A673 (cell line): ENCODE measurements at places on chromosomes 4 and X. TPM values are rescaled to one million over a fixed set of nuclear protein-coding genes. Genes with fewer than 3 reads are reported as not detected.
A peak's percentile ranks its signal among the peaks of the same experiment; 100 is the strongest.

Gene GLUD2
- total RNA-seq = 0.47 and 0.63 TPM in 2 replicates

Gene DSPP
- not detected in 2 replicates for total RNA-seq

Gene RPL9
- 907 and 971 TPM in 2 replicates for total RNA-seq

Gene TBX22
- not detected in 2 replicates for total RNA-seq

Gene HSD17B13
- total RNA-seq = not detected in 2 replicates

Gene TSPAN6
- 39.4 and 40.2 TPM in 2 replicates for total RNA-seq

Gene TLR6
- 0.59 and 1.5 TPM in 2 replicates for total RNA-seq

Gene HS3ST1
- total RNA-seq = not detected in 2 replicates

Gene MAP3K15
- total RNA-seq = 0.06 and 0.35 TPM in 2 replicates

Gene MGAT4D
- not detected in 2 replicates for total RNA-seq

Gene ANXA3
- 0.86 TPM in 1 of 2 replicates, not detected in the other for total RNA-seq

Gene CHIC1
- 4.7 and 5.2 TPM in 2 replicates for total RNA-seq

Gene ACE2
- total RNA-seq = not detected in 2 replicates

Gene PRDM8
- 0.09 TPM in 1 of 2 replicates, not detected in the other for total RNA-seq

DNA sequence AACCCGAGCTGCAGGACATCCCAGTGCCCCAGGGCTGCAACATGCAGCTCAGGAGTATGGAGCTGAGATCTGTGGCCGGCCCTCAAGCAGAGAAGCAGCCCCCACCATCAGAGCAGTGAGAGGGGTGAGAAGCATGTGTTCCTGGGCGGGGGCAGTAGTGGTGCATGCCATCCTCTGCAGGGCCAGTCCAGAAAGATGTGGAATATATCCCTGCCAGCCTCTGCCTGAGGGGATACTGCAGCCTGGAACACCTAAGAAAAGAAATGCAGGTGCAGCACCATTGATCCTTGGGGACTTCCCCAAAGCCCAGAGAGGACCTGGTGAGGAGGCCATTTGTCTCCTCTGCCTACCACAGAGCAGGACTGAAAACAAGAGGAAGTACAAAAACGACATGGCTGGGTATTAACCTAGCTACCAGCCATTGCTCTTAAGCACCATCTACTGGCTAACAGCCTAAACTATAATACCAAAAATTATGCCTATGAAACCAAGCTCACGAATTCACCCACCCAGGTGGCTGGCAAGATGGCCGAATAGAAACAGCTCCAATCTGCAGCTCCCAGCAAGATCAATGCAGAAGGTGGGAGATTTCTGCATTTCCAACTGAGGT lies 158.8 kb downstream of the ADGRA3 start:
- DNase-seq = peak; percentile 32

- peak; percentile 35 for DNase-seq
Measured at GRCh38 chr4:5747738-5748375, 36.9 kb downstream of the EVC start.

DNA sequence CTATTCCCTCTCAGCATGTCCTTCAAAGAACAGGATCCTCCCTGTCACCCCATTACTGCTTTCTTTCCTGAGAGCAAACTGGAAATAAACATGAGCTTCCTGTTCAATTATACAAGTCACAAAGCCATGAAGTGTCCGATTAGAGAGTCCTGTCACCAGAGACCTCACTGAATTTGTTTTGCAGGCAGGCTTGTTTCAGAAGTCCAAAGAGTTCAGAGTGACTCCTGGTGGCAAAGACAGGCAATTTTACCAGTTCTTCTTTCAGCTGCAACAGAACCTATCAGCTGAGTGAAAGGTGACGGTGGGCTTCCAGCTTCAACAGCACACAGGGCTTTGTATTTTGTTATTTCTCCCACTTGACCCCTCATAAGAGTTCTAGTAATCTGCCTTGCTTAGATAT lies 6.4 kb downstream of the ELK1 start:
- DNase-seq = peak; percentile 65

- peak; percentile 63 for DNase-seq
Measured at GRCh38 chr4:111671756-111672155, 473.5 kb upstream of the FAM241A start.

GRCh38 chrX:31301941-31302340 lies 230.1 kb upstream of the FTHL17 start:
- no peak for DNase-seq

- no peak for DNase-seq
Measured at GRCh38 chr4:141027421-141027820, 105.8 kb downstream of the RNF150 start.

- no peak for DNase-seq
Measured at GRCh38 chr4:124939908-124940307, 227.4 kb upstream of the ANKRD50 start.

DNA sequence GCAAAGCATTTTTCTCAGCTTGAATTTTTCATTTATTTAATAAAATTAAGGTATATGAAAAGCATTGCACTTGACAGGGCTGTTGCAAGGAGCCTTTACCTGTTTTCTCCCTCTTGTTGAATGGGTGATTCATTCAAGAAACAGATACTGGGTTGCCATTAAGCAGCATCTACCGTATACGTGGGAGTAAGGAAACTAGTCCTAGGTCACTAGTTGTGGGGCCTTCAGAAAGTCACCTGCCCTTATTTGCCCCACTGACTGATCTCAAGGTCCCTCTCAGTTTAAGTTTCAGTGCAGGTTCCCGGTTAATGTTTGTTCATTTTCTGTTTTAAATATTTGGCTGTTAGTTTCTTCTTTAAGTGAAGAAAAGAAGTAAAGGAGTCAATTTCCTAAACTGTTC lies 34.0 kb downstream of the LHFPL1 start:
- no peak for DNase-seq

- DNase-seq = peak; percentile 40
Measured at GRCh38 chr4:115274545-115274944, 161.1 kb upstream of the NDST4 start.

GRCh38 chrX:54447461-54447860 lies 7.3 kb downstream of the TSR2 start:
- DNase-seq = peak; percentile 22

GRCh38 chr4:82358847-82359246 lies 14.9 kb downstream of the HNRNPD start:
- DNase-seq = no peak

DNA sequence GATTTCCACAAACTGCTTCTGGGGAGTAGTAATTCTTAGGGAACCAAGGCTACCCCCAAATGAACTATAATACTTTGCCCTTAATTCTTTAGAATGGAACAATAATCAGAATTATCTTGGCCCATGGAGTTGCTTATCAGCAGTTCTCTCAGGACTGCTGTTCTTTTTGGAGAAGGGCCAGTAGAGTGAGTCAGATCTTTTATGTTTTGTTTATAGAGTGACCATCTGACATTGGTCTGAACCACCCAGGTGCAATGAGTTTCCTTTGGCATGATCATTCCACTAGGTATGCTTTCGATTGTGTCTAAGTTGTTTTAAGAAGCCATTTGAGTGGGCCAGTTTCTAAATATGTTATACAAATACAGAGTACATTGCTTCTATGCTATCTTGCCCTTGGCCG lies 31.8 kb downstream of the PRRG1 start:
- DNase-seq = no peak

DNA sequence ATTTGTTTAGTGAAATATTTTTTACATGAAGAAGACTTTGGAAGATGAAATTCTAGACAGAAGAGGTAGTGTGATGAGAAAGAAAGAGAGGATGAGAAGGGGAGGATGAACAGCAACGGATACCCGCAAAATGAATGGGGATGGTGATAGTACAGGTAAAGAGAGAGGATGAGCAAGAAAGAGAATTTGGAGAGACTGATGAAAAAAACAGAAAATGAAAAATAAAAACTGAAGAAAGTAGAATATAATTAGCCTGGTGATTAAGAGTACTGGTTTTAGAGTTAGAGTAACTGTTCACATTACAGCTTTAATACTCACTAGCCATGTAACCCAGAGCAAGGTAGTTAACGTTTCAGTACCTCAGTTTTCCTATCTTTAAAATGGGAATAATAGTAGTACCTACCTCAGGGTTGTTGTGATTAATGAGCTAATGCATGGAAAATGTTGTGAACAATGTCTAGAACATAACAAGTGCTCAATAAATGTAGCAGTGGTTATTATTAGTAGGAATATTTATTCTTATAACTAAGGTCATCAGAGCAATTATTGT lies 54.9 kb upstream of the ANTXR2 start:
- no peak for DNase-seq

DNA sequence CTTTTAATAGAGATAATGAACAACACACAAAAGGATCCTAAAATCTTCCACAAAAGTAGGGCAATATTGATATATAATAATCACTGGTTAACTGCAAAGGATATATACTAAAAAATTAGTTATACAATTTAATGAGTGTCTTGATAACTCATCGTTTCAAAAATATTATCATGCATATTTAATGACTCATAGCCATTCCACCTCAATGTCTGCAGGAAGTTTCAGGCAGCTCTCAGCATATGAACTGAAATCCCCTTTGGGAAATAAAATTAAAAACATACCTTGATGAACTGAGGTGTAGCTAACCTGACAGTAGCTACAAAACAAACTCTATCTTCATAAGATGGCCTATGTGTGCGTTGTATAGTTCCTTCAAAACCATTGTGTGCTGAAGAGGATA lies 62.9 kb downstream of the TMEM165 start:
- DNase-seq = no peak

GRCh38 chr4:65170768-65171514 lies 499.3 kb downstream of the EPHA5 start:
- DNase-seq = no peak

GRCh38 chrX:16436348-16437188 lies 213.4 kb upstream of the S100G start:
- peak; percentile 84 for DNase-seq

DNA sequence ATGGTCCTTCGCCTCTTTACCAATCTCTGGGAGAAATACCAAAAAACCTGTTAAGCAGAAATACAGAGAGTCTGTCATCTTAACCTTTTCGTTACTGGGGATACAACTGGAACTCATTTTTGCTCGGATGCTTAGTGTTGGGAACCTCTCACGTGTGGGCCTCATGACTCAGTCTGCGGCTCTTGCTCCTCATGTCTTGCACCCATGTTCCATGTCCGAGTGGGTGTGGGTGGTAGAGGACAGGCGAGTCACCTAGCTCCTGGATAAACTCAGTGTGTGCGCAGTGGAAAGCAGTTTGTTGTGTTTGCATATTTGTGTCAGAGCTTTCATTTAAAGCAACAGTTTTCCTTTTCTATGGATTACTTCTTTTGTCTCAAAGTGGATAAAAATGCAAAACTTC lies 70.6 kb downstream of the TNIP2 start:
- DNase-seq = no peak

- no peak for DNase-seq
Measured at GRCh38 chrX:78997870-78998558, 52.8 kb downstream of the P2RY10 start.

DNA sequence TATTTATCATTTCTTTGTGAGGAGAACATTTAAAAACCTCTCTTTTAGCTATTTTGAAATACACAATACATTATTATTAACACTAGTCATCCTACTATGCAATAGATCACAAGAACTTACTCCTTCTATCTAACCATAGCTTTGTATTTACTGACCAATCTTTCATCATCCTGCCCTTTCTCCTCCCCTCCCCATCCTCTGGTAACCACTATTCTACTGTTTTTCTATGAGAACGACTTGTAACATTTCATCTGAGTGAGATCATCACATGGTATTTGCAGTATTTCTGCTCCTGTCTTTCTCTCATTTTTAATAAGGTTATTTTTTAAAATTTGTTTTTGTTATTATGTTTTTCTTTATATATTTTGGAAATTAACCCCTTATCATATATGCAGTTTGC lies 331.8 kb downstream of the TEX13C start:
- no peak for DNase-seq

- DNase-seq = no peak
Measured at GRCh38 chrX:111506826-111507225, 4.6 kb upstream of the SERTM2 start.

- no peak for DNase-seq
Measured at GRCh38 chr4:118775405-118775804, 60.5 kb downstream of the SEC24D start.

DNA sequence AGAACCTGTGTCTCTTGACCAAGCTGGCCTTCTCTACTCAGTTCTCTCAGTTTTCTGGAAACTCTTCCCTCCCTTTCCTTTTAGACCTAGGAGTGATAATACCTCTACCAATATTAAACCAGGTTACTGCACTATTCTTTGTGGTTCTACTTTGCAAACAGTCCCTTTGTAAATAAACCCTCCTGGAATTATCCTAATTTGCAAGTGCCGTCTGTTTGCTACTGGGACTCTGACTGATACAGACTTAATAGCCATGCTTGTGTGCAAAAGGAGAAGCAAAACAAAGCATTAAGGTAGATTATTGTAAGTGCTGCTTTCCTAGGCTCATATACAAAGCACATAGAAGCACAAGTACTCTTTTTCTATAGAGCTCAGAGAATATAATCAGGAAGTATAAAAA lies 507.0 kb downstream of the INPP4B start:
- no peak for DNase-seq

GRCh38 chrX:97846228-97846627 lies 962.5 kb downstream of the RPA4 start:
- no peak for DNase-seq

GRCh38 chrX:139554376-139554775 lies 23.8 kb downstream of the F9 start:
- peak; percentile 77 for DNase-seq

DNA sequence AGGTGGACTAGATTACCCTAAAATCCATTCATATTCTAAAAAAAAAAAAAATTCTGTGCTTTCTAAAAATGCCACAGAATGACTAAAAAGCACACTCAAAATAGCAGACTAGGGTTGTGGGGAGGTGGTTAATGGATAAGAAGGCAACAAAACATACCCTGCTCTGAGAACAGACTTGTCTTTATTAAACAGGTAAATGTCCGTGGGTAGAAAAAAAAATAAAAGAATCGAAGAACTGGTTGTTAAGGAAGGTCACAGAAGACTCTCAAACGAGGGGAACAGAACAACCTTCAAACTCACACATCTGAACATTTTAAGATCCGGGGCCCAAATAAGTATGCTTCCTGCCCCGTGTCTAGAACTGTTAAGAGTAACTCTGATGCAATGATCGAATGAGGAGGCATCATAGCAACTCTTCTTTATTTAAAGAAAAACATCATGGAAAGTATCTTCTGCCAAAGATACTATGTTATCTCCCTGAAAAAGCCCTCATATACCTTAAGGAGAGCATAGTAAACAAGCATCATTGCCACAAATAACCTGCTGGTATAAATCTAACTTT lies 68.4 kb downstream of the ELF2 start:
- no peak for DNase-seq

DNA sequence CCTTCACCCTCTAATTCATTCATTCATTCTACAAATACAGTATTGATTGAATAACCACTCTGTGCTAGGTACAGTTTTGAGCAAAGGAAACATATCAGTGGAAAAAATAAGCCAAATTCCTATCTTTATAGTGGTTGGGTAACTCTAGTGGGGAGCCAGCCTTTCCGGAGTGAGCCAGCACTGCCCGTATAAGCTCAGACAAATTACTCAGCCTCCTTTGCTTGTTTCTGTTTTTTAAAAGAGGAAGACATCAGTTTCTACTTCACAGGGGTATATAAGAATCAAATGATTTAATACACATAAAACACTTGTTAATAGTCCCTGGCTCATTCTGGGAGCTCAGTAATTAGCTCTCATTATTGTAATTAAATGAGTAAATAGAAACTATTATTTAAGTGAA lies 238.2 kb upstream of the MAD2L1 start:
- DNase-seq = no peak
